ENCODE measurements at places on chromosomes 12 and 14.

DNA sequence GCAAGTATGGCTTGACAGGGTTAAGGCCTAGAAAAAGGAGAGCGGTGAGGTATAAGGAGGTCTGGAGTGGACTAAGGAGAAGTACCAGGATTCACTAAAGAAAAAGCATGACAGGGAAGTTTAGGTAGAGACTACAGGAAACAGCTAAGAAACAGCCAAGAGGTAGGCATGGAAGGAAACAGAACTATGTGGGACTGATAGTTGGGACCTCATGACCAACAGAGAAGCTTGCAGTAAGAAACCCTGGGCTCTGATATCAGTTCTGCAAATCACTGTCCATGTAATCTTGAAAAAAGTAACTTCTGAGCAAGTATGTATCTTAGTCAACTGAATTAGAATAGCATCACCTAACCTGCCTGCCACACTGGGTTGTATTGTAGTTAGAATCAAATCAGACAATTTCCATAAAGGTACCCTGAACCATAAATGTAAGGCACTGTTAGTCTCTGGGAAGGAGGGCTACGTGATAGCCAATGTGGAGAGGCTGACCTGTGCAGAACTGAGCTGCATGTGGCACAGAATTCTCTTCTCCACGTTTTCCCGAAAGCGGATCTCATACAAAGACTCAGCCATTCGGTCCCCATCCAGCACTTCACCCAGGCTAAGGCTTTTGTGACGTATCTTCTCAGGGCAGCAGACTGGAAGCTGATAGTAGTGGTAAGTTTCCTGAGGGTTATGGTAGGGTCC is 912 bp downstream of the TM9SF1 start:
- DNase-seq, result no peak

- DNase-seq, result no peak
These were observed 87.2 kb upstream of the KRAS start for GRCh38 chr12:25337916-25338315.

DNA sequence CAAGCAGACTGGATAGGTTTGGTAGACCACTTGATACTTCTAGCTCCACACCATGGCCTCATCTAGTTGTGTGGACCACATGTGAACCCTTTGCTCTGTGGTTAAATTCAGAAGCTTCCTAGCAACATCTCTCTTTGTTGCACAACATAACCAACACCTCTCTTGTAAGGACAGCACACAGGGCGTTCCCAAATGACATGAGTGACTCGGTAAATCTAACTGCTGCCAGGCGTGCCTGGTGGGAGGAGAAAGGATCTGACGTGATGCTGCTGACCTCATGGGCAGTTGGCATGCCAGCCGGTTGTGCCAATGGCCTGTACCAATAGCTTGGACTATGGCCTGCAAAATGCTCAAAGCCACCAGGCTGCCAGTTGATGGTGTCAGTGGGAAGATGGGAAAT is 93.8 kb downstream of the CPSF2 start:
- no peak for DNase-seq

GRCh38 chr12:43309959-43310358 is 242.0 kb downstream of the ADAMTS20 start:
- DNase-seq, result no peak

GRCh38 chr14:89422952-89423345 is 5.9 kb upstream of the FOXN3 start:
- DNase-seq, result no peak

- DNase-seq, result no peak
These were observed 43.7 kb downstream of the HSPB8 start for GRCh38 chr12:119222222-119222951.

GRCh38 chr14:97703006-97703760 is 906.0 kb downstream of the VRK1 start:
- DNase-seq, result no peak

DNA sequence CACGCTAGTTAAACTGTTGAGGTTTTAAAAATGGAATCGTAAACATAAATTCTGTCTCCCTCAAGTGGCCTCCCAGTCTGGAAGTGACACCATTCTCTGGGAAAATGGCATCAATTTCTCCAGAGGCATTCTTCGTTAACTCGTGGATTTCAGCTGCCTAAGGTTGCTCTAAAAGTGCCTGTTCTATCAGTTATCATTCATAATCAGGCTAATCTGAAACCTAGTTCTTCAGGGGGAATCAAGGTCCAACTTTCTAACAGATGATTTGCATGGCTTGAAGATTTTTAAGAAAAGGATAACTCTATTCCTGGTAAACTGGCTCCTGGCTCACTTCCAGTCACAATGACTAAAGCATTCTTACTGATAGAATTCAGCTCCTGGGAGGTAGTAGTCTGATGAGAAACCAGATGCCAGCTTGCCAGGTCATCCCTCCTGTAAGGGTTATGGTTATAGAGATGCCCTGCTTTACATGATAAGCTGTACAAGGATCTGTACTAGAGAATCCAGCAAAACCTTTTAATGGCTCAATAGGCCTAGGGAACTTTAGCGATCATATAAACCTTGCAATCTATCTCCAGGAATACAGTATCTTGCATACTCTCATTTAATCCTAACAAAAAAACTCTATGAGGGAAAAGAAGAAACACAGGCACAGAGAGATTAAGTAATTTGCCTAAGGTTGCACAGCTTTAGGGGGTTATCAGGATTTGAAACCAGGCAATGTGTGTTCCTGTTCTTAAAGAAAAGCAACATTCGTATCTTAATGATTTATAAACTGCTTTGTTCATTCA is 1.5 kb downstream of the L3HYPDH start:
- no peak for DNase-seq

GRCh38 chr14:53355581-53356112 is 202.5 kb upstream of the DDHD1 start:
- DNase-seq, result no peak

GRCh38 chr14:51701951-51702350 is 50.2 kb downstream of the FRMD6 start:
- no peak for DNase-seq
